ENCODE measurements at places on chromosomes 2 and 18.

- no peak for DNase-seq
These were observed 19.5 kb upstream of the MYO1B start for GRCh38 chr2:191225690-191226089.

GRCh38 chr18:73409242-73409641 lies 541.5 kb upstream of the NETO1 start:
- DNase-seq, result no peak

GRCh38 chr2:168246483-168247340 lies 683 bp downstream of the STK39 start:
- peak; percentile 74 for DNase-seq

- no peak for DNase-seq
These were observed 59.9 kb upstream of the STPG4 start for GRCh38 chr2:47214990-47215389.

DNA sequence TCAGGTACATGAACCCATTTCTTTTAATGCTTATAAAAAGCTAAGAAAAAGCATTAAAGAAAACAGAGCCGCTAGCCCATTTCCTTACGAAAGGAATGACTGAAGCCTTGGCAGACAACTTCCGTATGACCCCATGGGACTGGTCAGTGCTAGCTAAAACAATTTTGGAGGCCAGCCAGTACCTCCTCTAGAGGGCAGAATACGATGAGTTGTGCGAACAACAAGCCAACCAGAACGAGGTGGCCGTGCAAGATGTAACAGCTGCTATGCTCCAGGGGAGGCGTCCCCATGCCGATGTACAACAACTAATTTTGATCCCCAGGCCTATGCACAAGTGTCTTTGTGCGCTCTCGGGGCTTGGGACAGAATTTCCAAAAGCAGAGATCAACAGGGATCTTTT lies 16.7 kb downstream of the MAP3K2 start:
- no peak for DNase-seq

GRCh38 chr2:160510617-160511016 lies 17.0 kb upstream of the RBMS1 start:
- DNase-seq, result peak; percentile 80

DNA sequence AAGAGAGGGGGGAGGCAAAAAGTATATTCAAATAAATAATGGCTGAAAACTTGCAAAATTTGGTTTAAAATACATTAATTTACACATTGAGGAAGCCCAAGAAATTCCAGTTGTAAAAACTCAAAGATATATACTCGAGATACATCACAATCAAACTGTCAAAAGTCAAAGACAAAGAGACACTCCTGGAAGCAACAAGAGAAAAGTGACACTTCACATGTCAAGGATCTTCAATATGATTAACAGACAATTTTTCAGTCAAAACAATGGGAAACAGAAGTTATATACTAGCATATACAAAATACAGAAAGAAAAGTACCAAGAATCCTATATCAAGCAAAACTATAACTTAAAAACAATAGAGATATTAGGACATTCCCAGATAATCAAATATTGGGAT lies 170.2 kb downstream of the CCDC178 start:
- no peak for DNase-seq

GRCh38 chr2:120896901-120897300 lies 161.2 kb downstream of the GLI2 start:
- DNase-seq, result no peak

- no peak for DNase-seq
These were observed 66.4 kb downstream of the NEDD4L start for GRCh38 chr18:58110398-58110797.

- no peak for DNase-seq
These were observed 143.7 kb downstream of the CERS6 start for GRCh38 chr2:168599738-168600137.
